Stimulated activated naive B cell treated with anti-CD40 and anti-IgM and Interleukin-4, amounts not matched to agents 10 μg/mL and 1 μg/mL and 100 μg/mL, for 72 hours (primary cell): ENCODE measurements at places on chromosomes 3 and 15.
A peak's percentile ranks its signal among the peaks of the same experiment; 100 is the strongest.

- no peaks in the 10 kb centered on the region for H3K36me3 ChIP-seq
- no peak overlapping the region for H3K4me3 ChIP-seq
- no peak overlapping the region for H3K27ac ChIP-seq
- no peak for DNase-seq
- H3K27me3 ChIP-seq, result peaks cover 14% of the 10 kb centered on the region
Measured at GRCh38 chr3:189269365-189269764, 97.6 kb downstream of the TPRG1 start.

GRCh38 chr15:88401251-88401995 is 65.8 kb downstream of the MRPL46 start:
- peaks cover 29% of the 10 kb centered on the region for H3K4me1 ChIP-seq
- no peak for DNase-seq
- no peak overlapping the region for H3K27ac ChIP-seq
- peak overlapping the region; percentile 41 for H3K4me3 ChIP-seq

DNA sequence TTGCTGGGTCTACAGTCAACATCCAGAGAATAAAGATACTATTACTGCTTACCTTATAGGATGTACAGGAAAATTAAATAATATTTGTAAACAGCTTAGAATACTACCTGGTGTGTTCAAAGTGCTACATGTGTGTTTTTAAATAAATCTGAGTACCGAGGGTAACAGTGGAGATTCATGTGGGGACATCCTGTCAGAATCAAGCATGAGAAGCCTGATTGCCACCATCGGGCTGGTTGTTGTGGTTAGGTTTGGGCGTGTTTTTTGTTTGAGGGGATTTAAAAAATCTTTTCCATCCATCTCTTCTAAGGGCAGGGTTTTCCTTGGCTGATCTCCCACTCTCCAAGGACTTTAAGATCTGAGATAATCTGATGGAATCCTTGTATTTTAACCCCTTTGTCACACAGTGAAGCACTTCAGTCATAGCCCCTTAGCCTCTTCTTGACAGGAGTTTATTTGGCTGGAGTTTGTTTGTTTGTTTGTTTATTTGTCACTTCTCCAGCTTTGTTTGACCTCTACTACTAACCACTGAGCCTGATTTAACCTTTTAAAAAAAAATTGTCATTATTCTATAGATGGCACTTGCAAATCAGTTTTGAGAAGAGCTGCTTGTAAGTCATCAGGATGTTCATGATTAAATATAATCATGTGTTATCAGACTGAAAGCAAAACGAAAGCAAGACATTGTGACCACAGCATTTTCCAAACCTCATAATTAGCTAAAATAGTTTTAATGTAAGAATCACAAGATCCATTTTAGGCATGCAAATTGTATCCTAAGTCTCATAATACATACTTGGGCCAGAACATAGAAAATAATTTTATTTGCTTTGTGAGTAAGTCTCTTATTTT is 72.8 kb upstream of the RARB start:
- no peaks in the 10 kb centered on the region for H3K36me3 ChIP-seq

DNA sequence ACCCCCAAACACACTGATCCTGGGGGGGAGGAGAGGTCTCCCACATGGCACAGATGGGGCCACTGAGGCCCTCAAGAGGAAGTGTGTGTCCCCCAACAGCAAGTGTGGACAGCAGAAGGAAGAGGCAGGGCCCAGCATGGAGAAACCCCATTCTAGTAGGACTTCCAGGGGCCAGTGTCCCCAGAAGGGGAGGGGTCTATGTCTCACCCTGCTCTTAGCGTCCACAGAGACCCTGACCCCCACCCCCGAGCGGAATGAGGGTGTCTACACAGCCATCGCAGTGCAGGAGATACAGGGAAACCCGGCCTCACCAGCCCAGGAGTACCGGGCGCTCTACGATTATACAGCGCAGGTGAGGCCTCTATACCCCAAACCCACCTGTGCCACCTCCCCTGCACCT is 35.3 kb downstream of the TSPAN3 start:
- no peak overlapping the region for H3K4me3 ChIP-seq
- peak overlapping the region; percentile 95 for H3K27ac ChIP-seq
- DNase-seq, result no peak
- peaks cover 44% of the 10 kb centered on the region for H3K36me3 ChIP-seq
- no peaks in the 10 kb centered on the region for H3K27me3 ChIP-seq

DNA sequence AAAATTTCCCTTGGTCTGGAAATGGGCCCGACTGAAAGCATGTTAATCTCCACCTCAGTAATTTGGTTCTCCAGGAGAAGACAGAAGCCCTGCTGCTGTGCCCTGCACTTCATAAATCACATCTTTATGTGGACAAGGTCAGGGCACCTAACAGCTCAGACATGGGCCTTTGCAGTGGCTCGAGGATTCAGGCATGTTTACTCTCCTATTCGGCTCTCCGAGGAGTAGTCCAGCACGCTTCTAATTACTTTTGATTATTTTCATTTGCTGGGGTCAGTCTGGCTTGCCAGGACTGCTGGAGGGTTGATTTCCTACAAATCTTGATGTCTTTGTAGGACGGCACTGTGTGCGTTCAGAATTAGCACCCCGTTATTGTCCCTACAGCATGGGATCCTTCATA is 511.2 kb downstream of the MECOM start:
- DNase-seq, result no peak
- H3K27ac ChIP-seq, result no peak overlapping the region
- H3K36me3 ChIP-seq, result no peaks in the 10 kb centered on the region
- H3K4me1 ChIP-seq, result peaks cover 12% of the 10 kb centered on the region
- peaks cover 37% of the 10 kb centered on the region for H3K27me3 ChIP-seq
- H3K4me3 ChIP-seq, result no peak overlapping the region

DNA sequence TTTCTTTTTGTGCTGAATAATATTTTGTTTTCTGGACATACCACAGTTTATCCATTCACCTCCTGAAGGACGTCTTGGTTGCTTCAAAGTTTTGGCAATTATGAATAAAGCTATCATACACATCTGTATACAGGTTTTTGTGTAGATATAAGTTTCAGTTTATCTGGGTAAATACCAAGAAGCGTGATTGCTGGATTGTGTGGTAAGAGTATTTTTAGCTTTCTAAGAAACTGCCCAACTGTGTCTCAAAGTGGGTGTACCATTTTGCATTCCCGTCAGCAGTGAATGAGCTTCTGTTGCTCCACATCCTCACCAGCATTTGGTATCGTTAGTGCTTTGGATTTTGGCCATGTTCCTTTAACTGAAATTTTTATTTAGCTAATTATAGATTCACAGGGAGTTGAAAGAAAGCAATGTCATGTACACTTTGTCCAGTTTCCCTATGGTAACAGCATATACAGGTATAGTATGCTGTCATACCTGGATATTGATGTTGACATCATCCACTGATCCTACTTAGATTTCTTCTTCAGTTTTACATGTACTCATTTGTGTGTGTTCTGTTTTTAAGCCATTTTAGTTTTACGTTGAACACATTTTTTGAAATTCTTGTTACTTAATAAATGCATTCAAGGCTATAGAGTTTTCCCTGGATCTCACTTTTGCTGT is 11.9 kb downstream of the ARID3B start:
- peaks cover 25% of the 10 kb centered on the region for H3K4me1 ChIP-seq
- no peaks in the 10 kb centered on the region for H3K27me3 ChIP-seq
- peak overlapping the region; percentile 91 for H3K27ac ChIP-seq
- DNase-seq, result peak; percentile 3

- DNase-seq, result no peak
- no peak overlapping the region for H3K4me3 ChIP-seq
- peaks cover 5% of the 10 kb centered on the region for H3K4me1 ChIP-seq
- no peaks in the 10 kb centered on the region for H3K27me3 ChIP-seq
Measured at GRCh38 chr15:51878446-51879386, 49.3 kb downstream of the TMOD3 start.

GRCh38 chr15:94253742-94254141 is 22.4 kb downstream of the MCTP2 start:
- H3K27me3 ChIP-seq, result no peaks in the 10 kb centered on the region
- H3K27ac ChIP-seq, result peak overlapping the region; percentile 15
- no peaks in the 10 kb centered on the region for H3K36me3 ChIP-seq
- no peak for DNase-seq
- peak overlapping the region; percentile 21 for H3K4me3 ChIP-seq
- H3K4me1 ChIP-seq, result peaks cover 89% of the 10 kb centered on the region

- DNase-seq, result no peak
- H3K4me3 ChIP-seq, result no peak overlapping the region
- H3K4me1 ChIP-seq, result no peaks in the 10 kb centered on the region
- no peak overlapping the region for H3K27ac ChIP-seq
Measured at GRCh38 chr3:185040425-185040824, 112.4 kb downstream of the C3orf70 start.

DNA sequence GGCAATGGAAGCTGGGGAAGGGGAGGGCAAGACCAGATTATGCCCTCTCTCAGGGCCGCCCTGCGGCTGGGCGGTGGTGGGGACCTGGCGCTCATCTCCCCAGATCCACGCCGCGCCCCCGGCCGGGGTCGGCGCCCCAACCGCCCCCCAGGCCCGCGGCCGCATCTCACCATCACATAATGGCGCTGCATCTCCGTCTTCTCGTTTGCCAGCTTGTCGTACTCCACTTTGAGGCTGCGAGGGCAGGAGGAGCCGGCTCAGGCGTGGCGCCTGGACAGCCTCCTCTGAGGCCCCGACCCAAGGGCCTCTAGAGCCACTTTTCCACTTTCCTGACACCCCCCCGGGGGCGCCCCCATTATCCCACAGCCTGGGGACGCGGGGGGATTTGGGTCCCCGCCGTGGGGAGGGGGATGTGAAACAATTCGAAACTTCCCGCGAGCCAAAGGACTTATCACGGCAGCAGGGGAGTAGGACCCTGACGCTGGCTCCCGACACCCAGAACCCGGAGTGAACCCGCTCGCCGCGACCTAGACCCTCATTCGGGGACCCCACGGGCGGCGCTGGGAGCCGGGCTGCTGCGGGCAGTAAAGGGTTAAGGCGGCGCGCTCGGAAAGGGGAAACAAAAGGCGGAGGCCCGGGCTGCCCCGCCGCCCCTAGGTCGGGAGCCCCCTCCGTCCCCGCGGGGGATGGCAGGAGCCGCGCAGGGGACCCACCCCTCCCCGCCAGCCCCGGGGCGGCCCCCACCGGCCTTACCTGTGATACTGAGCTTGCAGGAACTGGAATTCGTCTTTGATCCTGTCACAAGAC is 2.1 kb downstream of the TLE3 start:
- H3K27me3 ChIP-seq, result peaks cover 3% of the 10 kb centered on the region
- peak; percentile 32 for DNase-seq
- H3K27ac ChIP-seq, result peak overlapping the region; percentile 94
- H3K4me3 ChIP-seq, result peak overlapping the region; percentile 96

DNA sequence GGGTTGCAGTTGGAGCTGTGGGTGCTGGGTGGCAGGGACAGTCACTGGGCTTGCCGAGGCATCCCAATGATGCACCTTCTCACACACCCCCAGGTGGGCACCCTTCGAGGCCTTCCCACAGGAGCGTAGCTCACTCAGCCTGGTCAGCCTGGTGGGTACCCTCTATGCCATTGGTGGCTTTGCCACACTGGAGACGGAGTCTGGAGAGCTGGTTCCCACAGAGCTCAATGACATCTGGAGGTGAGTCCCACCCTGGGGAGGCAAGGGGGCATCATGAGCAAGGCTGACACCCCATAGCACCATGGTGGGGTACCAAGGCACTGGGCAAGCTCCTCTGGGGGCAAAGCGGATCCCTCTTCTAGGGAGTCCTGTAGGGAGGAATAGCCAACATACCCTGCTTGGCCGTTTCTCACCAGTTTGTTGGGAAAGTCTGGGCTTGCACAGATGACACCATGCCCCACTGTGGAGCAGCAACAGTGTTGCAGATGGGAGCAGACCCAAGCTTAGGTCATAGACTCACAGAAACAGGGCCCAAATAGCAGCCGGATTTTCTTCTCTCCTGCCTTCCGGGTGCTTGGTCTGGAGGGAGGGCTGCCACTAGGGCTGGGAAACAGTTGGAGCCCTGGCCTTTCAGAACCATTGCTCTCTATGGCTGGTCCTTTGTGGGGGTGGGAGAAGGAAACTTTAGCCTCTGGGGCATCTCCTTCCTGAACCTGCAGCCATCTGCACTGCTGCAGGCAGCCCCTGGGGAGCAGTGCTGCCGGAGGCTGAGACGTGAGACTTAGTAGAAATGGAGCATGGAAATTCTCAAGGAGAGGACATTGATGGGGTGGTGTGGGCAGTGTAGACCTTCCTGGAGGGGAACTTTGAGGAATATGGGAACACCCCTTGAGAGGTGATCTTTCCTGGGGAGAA is 5.7 kb downstream of the KLHL40 start:
- no peak overlapping the region for H3K27ac ChIP-seq
- no peaks in the 10 kb centered on the region for H3K36me3 ChIP-seq
- no peak overlapping the region for H3K4me3 ChIP-seq

DNA sequence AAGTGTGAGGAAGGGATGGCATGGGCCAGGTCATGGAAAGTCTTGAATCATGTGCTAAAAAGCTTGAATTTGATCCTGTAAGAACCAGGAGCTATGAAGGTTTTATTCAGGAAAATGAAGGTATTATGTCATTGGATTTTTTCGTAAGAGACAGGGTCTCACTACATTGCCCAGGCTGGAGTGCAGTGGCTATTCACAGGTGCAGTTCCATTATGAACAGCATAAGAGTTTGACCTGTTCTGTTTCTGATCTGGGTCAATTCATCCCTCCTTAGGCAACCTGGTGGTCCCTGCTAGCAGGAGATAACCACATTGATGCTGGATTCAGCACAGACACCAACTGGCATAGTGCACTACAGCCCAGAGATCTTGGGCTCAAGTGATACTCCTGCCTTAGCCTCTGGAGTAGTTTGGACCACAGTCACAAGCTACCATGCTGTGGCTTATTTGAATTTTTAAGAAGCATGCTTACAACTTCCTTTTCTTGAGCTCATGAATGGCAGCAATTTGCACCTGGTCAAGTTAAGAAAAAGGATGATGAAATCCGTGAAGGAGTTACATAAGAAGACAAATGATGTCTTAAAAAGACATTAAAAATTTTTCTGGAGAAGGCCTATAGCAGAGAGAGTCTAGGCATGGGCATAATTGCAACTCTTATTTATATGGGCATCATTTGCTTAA is 79.1 kb downstream of the CADPS start:
- no peaks in the 10 kb centered on the region for H3K4me1 ChIP-seq
- DNase-seq, result no peak
- no peak overlapping the region for H3K4me3 ChIP-seq
- no peaks in the 10 kb centered on the region for H3K27me3 ChIP-seq

- H3K27me3 ChIP-seq, result peaks cover 17% of the 10 kb centered on the region
- H3K27ac ChIP-seq, result no peak overlapping the region
- peaks cover 12% of the 10 kb centered on the region for H3K4me1 ChIP-seq
- DNase-seq, result no peak
- no peaks in the 10 kb centered on the region for H3K36me3 ChIP-seq
Measured at GRCh38 chr3:133932009-133932408, 36.3 kb upstream of the RAB6B start.
